Stimulated activated CD8-positive, alpha-beta memory T cell treated with anti-CD3 and anti-CD28 coated beads, Interleukin-7, amount 100 ng/mL, for 1 hour (primary cell): ENCODE measurements at places on chromosomes 16 and 17.

DNA sequence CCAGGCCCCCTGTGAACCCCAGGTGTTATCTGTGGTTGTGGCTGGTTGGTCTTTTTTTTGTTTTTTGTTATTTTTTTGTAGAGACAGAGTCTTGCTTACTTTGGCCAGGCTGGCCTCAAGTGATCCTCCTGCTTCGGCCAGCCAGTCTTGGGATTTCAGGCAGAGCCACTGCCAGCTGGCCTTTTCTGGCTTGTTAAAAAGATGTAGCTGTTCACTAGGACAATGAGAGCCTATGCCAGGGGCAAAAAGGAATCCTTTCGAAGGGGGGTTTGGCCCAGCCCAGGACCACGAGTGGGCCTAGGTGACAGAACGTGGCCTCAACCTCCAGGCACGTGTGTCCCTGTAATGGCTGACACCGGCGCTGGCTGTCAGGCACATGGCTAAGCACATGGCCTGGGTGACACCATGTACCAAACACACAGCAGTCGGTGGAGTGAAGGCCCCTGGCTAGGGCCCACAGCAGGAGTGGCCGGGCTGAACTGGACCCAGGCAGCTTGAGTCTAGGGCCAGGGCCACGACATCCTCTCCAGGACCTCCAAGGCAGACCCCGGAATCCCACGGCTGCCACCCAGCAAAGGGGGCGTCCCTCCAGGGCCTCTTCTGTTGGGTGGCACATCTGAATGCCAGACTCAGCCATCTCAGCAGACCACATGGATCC lies 6.9 kb upstream of the SLC38A8 start:
- no peak for DNase-seq

- DNase-seq, result no peak
Measured at GRCh38 chr17:410543-411401, 58.2 kb upstream of the RPH3AL start.

DNA sequence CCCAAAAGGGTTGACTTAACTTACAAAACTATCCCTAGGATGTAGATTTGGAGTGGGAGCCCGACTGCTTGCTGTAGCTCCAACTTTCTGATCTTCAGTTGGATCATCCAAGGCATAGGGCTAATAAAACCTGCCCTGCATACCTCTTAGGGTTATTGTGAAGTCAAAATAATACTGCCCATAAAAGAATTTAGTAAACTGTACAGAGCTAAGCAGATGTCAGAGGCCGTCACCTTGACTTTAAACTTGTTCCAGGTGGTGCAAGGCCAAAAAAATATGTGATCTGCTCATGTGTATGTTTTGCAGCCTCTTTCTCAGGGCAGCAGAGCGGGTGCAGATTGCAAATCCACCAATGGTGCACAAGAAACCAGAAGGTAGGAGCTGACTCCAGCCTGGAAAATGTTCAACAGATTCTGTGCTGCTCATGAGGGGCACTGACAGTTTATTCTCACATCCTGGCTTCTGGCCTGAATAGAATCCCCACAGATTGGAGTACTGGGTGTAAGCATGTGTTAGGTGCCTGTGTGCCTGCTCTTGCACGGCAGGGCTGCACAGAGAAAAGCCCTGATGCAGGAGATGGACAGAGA lies 180.7 kb downstream of the MAP2K4 start:
- DNase-seq, result no peak

GRCh38 chr17:80125656-80126448 lies 21.1 kb downstream of the EIF4A3 start:
- no peak for DNase-seq

DNA sequence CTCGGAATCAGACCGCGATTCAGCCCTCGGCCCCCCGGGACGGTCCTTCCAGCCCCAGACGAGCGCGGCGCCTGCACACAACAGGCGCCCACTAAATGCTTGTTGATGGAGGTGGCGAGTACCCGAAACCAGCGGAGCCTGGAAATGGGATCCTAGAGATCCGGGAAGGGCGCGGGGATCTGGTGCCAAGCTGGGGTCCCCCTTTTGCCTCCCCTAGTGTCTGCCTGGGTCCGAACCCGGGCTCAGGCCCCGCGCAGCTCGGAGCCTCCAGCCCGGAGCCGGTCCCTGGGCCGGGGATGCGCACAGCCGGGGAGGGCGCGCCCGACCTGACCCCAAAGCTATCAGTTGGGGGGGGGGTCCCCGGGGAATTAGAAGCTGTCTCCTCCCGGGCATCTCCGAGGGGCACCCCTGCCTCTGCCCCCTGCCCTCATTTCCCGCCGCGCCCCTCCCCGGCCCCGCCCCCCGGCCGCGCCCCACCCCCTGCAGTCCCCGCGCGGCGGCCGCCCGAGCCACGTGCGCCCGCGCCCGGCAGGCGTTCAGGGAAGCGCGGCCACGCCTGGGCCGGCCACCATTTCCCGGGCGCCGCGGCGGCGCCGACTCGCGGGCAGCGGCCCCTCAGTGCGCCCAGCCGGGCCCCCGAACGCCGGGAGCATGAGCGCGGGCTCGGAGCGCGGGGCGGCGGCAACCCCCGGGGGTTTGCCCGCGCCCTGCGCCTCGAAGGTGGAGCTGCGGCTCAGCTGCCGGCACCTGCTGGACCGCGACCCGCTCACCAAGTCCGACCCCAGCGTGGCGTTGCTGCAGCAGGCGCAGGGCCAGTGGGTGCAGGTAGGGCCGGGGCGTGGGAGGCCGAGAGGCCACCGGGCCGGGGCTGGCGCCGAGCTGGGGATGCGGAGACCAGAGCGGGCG lies at the start of gene CPNE7:
Gene CPNE7 (plus strand): TSS at position 512 of the 906 bp plus-strand sequence. CDS start 140 bp downstream, at position 652.
- no peak for DNase-seq

DNA sequence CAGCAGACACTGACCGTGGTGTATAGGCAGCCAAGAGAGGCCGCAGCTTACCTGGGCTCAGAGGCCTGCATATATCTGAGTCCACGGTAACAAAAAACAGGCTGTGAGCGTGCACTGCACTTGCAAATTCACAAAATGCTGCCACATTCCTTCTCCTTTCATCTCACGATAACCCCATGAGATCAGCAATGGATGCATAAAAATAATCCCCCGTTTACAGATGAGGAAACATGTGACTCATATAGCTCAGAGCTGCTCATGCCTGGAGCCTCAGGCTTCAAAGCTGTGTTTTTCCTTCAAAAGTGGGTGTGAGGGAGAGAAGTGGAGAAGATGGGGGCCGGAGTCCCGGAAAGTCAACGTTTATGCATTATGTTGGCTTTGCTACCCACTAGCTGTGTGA lies 118.3 kb upstream of the FOXF1 start:
- DNase-seq, result no peak

DNA sequence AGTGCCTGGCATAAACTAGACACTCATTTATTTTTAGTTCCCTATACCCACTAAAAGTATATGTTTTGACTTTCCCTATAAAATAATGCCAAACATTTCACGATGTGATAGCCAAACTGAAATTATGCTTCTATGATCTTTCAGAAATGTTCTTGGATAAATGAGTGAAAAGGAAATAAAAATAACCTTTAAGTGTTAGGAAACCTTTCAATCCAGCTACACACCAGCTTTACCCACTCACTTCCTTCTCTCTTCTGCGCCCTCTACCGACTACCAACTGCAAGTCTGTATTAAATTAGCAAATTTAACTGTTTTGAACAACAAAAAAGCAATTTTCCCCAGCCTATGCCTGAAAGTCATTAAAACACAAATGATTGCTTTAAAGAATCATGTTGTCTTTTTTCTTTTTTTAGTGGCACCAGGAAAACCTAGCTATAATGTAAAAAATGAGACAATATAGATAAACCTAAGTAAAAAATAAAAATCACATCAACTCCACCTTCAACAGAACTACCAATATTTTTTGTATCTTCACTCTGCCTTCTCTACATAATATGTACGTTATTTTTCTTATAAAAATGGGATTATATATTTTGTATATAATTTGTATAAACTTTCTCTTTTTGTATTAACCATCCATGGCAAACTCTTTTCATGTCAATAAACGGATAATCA lies 13.2 kb upstream of the TMEM100 start:
- DNase-seq, result no peak

- no peak for DNase-seq
Measured at GRCh38 chr16:83779886-83780285, 27.9 kb upstream of the HSBP1 start.

GRCh38 chr17:80842456-80843013 lies 149.1 kb upstream of the CHMP6 start:
- no peak for DNase-seq

GRCh38 chr16:25709213-25709612 lies 17.5 kb downstream of the HS3ST4 start:
- DNase-seq, result no peak

DNA sequence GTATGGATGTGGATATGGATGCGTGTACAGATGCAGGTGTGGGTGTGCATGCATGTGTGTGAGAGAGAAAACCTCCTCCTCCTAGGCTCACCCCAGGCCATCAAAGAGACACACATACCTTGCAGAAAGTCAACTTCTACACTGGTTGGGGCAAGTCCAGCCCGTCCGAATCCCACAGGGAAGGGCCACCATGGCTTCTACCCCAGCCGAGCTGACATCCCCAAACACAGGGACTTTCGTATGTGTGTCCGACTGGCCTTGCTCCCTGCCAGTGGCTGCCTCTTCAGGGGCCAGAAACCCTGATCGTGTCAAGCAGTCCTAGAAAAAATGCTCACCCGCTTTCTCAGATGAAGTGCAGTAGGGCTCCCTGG lies 134.2 kb downstream of the XYLT1 start:
- DNase-seq, result no peak

- no peak for DNase-seq
Measured at GRCh38 chr17:51423421-51424160, 163.2 kb downstream of the UTP18 start.

GRCh38 chr17:77107506-77108433 lies 33.0 kb upstream of the SEC14L1 start:
- DNase-seq, result peak; percentile 46

DNA sequence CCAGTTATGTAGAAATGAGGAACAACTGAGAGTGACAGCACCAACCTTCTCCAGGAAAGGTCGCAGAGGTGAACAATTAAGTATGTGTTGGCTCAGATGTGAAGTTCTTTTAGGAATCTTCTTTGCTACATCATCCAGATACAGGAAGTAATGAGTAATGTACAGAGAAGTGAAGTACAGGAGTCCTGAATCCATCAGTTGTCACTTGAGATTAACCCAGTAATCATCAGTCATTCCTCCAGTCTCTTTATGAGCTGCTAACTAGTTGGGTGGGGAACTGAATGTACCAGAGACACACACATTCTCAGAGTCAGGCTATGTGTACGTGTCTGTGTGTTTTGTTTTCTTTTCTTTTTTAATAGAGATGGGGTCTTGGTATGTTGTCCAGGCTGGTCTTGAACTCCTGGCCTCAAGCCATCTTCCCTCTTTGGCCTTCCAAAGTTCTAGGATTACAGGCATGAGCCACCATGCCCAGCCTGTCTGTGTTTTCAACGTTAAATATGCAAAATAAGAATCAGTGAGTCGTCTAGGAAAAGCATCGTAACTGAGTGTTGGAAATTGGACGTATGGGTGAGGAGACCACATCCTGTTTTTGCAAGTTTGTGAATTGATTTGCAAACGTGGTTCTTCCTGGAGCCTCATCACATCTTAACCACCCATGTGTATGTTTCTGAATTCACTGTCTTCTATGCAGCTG lies 19.9 kb downstream of the ZNF200 start:
- no peak for DNase-seq

DNA sequence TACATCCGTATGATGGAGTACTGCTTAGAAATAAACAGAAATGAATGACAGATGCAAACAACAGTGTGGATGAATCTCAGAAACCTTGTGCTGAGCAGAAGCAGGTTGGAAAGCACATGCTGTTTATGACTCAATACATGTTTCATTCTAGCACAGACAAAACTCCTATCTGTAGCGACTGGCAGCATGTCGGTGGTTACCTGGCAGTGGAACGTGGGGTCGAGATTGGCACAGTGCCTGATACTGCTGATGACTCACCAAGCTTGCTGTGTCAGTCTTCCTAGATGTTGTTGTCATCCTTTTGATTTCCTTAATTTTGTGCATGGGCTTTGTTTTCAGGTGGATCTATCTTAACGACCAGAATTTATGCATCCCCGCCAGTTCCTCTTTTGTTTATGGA lies 62.1 kb downstream of the GAN start:
- DNase-seq, result no peak

DNA sequence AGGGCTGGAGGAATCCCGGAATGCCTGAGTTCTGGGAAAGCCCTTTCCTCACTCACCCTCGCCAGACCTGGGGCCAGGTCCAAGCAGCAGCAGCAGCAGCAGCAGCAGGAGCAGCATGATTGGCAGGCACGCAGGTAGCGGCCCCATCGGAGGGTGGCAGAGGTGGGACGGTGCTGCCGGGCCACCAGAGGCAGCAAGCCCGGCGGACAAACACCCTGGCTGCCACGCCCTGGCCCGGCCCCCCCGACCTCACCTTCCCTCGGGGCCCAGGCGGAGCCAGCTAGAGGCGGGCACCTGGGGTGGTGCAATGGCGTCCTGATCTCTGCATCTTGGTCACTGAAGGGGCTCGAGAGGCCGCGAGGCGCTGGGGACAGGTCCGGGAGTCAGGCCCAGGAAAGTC lies 122.4 kb downstream of the LAT start:
- no peak for DNase-seq

DNA sequence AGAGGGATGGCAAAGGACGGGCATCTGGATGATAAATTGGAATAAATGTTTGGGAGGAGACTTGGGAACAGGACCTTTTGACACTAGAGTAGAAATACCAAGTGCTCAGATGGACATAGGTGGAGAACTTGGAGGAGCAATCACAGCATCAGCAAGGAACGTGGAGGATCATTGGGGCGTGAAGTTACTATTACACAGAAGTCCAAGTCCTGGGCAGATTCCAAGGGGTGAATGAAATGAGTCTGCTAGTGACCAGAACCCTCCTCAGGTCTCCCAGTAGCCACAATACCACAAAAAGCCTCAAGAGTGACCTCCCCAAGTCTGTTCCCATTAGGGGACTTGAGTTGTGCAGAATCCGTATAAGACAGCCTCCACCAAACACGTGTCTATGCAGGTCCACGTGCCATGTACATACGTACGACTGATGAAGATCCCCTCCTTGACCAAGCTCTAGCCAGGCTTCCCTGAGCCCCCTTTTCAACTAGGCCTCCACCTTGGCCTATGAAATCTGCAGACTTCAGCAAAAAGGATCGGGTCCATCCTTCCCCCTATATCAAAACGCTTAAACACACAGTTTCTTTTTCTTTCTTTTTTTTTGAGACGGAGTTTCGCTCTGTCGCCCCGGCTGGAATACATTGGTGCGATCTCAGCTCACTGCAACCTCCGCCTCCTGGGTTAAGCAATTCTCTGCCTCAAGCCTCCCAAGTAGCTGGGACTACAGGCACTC lies 2.2 kb downstream of the C17orf67 start:
- DNase-seq, result no peak

GRCh38 chr17:76246080-76247066 lies 6.1 kb upstream of the RNF157 start:
- DNase-seq, result no peak

DNA sequence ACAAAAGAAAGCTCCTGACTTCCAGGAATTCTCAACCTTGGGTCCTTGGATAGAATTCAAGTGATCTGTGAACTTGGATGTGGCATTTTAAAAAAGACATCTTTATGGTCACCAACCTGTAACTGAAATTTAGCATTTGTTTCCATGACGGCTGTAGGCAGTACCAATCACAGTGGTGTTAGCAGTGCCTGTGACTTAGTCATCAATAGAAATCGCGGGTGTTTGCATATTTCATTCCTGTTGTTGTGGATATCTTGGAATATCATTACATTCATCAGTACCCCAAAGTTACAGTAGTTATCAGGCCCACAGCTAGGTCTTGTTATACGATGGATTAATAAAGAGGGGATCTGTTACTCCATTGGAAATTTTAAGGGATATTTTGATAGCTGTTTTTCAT lies 81.6 kb downstream of the CMIP start:
- DNase-seq, result no peak

- no peak for DNase-seq
Measured at GRCh38 chr16:72783716-72784318, 264.1 kb downstream of the ZFHX3 start.

- DNase-seq, result no peak
Measured at GRCh38 chr17:64739316-64740058, 77.4 kb upstream of the SMURF2 start.
